Cerebellar nuclear complex (tissue), 1 donor: ENCODE measurements at places on chromosomes 16 and 17.

DNA sequence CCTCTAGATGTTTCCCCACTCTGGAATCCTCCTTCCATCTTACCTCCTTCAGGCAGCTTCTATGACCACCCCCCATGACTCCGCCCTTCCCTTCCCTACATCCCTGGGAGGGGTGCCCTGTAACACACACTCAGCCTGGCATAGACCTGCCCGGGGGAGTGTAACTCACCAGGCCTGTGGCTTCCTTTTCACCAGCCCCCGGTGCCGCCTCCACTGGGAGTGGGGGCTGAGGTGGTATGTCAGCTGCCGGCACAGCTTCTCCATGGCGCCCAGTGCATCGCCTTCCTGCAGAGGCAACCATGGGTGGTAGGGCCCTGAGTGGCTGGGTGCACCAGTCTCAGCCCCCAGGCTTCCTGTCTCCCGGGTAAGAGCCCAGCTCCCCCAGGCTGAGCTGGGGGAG, 32.3 kb downstream of the TRPV2 start:
- DNase-seq = no peak

DNA sequence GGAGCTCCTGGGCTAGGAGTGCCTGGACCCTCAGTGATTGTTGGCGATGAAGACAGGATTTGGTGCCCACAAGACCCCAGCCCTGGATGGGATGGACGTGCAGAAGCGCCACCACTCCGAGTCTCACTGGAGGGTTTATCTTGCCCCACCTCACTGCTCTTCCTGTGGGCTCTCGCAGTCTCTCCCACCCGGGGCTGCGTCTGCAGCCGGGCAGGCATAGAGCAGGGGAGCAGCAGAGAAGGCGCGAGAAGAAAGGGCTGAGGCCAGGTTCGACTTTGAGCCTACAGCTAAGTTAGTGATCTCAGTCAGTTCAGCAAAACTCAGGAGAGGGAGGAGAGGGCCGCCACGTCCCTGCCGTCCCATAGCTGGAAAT, 6.6 kb downstream of the UBE2I start:
- DNase-seq = no peak

DNA sequence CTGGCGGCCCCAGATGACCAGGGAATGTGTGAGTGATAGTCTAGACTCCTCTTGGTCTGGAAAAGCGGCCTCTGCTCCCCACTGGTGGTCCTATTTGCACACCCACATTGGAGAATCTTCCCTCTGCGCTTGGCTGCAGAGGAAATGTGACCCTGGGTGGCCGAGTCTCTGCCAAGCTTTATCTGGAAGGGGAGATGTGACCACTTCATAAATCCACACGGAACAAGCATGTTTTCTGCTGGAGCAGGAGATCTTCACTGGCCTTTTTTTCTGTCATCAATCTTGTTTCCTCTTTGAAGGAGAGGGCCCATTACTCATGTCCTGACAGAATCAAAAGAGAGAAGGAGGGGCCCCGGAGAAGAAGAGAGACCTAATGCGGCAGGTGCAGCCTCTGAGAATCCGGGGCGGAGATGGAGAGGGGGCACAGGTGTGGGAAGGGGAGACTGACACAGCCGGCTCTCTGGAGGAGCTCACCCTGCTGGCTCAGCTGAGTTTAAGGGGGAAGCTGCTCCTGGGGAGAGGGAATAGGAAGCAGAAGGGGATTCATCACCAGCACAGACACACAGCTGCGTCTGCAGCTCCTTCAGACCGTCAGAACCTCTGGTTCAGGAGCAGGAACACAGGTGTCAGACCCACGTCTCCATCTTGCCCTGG, 116.3 kb downstream of the SOX9 start:
- DNase-seq = no peak

GRCh38 chr16:31276600-31276999, 16.8 kb downstream of the ITGAM start:
- no peak for DNase-seq

- no peak for DNase-seq
These were observed 890 bp upstream of the CD300A start for GRCh38 chr17:74465378-74466110.

DNA sequence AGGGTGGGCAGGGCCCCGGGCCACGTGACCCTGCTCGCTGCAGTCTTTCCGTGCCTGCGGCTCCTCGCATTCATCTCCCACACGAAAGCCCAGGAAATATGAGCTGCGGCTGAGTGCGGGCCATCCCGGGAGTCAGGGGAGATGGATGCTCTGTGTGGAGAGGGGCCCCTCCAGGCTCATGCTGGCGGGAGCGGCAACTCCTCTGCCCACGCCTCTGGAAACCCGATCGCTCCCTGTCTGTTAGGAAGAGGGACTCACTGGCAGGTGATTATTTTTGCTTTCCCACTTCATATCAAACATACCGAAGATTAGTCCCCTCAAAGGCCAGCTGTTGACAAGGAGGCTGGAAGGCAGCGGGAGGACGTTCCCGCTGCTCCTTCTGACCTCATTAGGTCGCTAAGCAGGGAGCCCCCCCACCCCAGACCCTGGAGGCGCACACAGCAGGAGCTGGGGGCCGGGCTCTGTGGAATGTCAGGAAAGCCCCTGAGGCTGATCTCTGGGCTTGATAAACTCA, 228.5 kb downstream of the FOXL1 start:
- DNase-seq = no peak

- DNase-seq = no peak
These were observed 6.2 kb downstream of the MPP2 start for GRCh38 chr17:43900858-43901754.

DNA sequence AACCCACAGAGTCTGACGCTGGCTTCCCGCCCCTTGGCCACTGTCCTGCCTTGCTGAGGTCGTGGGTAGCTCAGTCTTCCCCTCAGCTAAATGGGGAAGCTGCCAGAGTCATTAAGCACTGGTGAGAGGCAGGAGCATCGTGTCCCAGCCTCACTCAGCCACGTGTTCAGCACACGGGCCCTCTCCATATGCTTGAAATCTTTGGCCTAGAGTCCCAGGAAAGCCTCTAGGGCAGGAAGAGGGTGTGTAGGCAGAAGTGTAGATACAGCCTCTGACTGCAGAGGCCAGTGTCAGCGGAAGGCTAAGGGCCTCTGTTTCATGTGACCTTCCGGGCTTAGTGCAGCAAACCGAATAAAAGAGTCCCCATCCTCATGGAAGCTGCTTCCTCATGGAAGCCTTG, 4.1 kb downstream of the DHODH start:
- no peak for DNase-seq

- no peak for DNase-seq
These were observed 33.8 kb upstream of the KPNB1 start for GRCh38 chr17:47615766-47616424.

DNA sequence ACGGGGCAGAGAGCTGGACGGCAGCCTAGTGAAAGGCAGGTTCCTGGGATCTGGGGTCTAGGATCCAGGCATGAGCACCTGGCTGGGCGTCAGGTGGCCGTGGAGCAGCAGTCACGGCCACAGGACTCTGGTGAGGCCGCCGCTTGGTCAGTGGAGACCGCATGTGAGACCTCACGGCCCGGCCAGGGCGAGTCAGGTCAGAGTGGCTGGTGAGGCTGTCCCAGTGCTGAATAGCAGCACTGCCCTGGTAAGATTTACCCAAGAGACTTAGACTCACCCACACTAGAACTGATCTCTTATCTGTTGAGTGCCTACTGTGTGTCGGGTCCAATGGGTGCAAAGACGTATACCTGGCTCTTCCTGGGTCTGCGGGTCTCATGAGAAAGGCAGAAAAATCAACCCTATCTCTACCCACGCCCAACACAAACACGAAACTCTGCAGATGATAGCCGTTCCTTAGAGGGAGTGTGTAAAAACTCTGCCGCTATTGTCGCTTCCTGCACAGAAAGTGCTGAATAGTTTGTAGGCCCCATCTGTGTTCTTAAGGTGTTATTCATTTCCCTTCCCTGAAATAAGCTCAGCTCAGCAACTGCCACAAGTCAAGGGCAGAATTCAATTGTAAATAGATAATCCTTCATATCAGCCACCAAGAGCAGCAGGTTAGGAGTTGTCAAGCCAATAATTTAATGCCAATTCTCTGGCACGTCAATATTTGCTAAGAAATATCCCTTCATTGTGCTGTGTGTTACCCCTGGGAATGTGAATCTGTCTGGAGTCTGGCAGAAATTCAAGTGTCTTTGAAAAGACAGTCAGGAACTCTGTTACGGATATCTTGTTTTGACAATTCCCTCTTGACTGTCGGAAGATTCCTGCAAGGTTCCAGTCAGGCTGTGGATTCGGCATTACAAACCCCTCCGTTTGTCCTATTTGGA, 240.0 kb downstream of the NTN1 start:
- no peak for DNase-seq

DNA sequence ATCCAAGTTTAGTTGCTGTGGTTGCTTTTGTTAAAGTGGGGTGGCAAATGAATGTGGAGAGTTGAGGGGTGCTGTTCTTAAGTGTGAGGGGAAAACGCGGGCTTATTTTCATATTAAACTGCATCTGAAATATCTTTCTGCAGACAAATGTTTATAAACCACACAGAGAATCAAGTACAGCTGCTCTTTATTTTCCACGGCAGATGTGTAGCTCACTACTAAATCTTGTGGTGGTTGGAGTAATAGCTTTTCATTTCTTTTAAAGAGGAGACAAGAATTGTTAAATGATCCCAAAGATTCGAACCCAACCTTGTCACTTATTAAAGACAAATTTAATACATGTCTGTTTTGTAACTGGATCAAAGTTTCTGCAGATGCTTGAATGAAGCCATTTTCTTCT, 2.1 kb downstream of the CLTC start:
- DNase-seq = no peak

DNA sequence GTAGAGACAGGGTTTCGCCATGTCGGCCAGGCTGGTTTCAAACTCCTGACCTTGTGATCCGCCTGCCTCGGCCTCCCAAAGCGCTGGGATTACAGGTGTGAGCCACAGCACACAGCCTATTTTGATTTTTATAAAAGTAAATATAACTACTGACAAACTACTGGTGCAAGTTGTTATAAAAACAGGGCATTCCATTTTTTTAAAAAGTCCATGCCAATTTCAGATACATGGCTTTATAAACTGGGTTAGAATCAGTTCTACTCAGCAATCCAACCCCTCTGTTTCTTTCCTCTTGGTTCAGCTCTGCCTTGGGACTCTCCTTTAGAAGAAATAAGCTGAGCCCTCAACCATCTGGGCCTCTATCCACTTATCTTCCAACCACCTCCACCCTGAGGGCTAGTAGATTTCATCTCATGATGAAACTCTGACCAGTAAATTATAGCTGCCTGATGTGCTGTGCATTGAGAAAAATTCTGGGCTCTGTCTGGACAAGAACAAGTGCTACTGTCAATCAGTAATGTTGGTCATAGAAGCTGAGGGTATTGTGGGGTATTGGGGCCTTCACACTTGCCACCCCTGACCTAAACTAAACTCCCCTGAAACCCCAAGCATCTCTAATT, 10.2 kb downstream of the RANBP10 start:
- DNase-seq = no peak

DNA sequence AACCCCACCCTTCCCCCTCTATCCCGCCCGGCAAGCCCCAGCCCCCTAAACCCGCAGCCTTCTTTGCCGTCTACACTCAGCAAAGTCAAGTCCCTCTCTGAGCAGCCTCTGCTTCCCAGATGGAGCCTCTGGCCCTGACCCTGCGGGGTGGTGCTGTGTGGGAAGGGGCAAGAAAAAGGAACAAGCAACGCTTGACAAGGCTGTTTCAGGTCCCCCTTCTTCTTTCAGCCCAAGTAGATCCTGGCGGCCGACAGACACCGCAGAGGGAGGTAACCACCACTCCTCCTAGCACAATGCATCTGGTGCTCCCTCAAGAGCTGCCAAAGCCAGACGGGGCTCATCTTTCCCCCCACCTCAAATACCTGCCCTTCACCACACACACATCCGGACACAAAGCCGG, 178.3 kb downstream of the ENGASE start:
- no peak for DNase-seq

DNA sequence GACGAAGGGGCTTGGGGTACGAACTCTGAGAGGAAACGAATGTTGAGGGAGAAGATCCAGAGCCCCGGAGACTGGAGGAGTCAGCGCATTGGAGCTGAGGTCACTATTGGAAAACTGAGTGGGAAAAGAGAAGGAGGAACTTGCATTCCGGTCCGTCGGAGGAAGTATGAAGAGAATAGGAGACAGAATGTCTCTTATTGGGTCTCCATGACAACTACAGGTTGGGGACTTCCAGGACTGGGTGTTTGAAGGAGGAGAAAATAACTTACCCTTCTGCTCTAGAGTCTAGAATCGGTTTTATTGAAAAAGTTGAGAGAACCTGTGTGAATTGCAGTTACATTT, 537 bp downstream of the GOSR1 start:
- no peak for DNase-seq

DNA sequence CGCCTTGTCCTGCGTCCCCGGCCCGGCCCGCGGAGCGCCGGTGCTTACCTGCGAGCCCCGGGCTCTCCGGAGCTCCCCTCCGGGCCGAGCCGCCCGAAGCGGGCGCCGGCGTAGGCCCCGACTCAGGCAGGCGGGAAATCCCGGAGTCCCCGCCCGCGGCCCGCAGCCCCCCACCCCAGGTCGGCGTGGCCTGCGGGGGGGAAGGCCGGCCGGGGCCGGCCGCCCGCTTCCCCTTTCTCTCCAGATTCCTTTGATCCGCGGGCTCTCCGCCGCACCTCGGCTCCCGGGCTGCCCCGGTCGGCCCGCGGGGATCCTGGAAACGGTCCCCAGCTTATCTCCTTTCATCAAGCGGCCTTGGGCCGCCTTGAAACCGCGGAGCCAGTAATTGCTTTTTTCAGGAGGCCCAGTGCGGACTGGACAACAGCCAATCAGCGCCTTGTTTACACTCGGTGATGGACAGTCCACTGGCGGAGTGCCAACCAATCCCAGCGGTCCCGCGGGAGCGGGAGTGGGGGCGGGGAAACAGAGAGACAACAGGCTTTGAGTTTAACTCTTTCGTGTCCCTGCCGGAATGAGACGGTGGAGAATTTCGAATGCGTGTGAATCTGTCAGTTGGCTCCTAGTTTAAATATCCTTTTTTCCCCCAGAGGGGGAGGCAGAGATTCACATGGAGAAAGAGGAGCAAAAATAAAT, 1.4 kb upstream of the BAHCC1 start:
- peak; percentile 89 for DNase-seq

GRCh38 chr17:76725580-76726230, 701 bp downstream of the JMJD6 start:
- no peak for DNase-seq

DNA sequence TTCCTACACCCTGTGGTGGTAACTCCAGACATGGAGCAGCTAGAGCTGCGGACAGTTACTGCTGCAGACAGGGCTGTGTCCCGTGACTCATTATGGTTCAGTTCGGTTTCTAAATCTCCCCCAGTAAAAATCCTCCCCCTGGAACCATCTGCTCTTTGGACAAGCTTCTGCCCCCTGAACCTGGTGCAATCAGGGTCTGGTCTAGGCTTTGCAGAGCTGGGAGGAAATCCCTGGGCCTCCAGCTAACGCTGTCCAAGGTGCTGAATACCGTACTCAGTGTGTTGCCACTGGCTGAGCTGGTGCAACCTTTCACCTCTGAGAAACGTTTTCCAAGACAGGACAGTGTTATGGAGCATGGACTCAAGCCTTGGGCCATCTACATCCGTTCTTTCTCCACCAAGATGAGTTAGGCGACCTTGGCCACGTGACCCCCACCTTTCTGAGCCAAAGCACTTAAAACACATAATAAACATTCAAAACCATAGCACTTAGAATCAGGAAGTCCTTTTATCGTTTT, 142.0 kb downstream of the CPPED1 start:
- DNase-seq = no peak
